Left renal cortex interstitium (tissue), 4 donors: ENCODE measurements at places on chromosomes 5 and 9. TPM values are rescaled to one million over a fixed set of nuclear protein-coding genes. Genes with fewer than 3 reads are reported as not detected.

- DNase-seq: no peak
Observed at GRCh38 chr5:137516251-137516797, 17.2 kb upstream of the SPOCK1 start.

PCDHGA9 gene
- 6.4 TPM for polyA plus RNA-seq

- DNase-seq: no peak
Observed at GRCh38 chr9:126636983-126637798, 23.5 kb downstream of the LMX1B start.

- DNase-seq: no peak
Observed at GRCh38 chr9:120344230-120344629, 235.7 kb downstream of the CDK5RAP2 start.

DRD1 gene
- polyA plus RNA-seq: not detected
